ENCODE measurements at places on chromosomes 12 and 14. TPM values are rescaled to one million over a fixed set of nuclear protein-coding genes. Genes with fewer than 3 reads are reported as not detected.
A peak's percentile ranks its signal among the peaks of the same experiment; 100 is the strongest.

GRCh38 chr14:68392393-68393141 lies 400.3 kb downstream of the ZFP36L1 start:
- DNase-seq, result no peak

ARMH4 gene
- total RNA-seq, result 1.8 TPM

GRCh38 chr12:753611-754472 lies 1.5 kb downstream of the WNK1 start:
- no peak for DNase-seq

ESR2 gene
- total RNA-seq, result not detected

SYNE2 gene
- 37.5 TPM for total RNA-seq

GRCh38 chr14:49881350-49882001 lies 11.4 kb upstream of the ARF6 start:
- no peak for DNase-seq

- DNase-seq, result no peak
These were observed 3.4 kb downstream of the PRKAG1 start for GRCh38 chr12:49015196-49015595.

DNA sequence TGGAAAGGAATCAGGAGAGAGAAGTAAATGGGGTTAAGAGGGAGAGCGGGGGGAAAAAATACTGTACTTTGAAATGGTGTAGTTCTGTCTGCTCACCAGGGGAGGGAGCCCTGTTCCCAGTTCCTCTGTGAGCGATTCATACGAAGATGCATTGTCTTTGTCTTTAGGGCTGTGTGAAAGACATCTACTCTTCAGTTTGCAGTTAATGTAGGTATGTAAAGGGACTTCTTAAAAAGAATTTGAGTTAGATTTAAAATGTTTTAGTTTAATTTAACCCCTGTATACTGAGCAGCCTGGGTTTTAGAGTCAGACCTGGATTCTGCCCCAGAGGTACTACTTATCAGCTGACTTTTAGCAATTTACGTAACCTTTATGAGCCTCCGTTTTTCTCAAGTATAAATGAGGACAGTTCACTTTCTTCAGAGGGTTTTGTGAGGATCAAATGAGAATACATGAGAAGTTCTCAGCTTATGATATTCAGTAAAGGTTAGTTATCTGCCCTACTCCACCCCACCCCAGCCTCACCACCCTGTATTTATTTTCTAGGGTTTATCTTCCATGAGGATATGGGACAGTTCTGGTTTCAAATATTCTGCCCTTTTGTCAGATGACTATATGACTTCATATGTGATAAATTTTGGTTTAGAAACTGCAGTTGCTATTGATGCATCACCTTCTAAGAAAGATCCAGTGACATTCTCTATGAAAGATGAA lies 82.5 kb upstream of the EVL start:
- DNase-seq, result peak; percentile 52

DNA sequence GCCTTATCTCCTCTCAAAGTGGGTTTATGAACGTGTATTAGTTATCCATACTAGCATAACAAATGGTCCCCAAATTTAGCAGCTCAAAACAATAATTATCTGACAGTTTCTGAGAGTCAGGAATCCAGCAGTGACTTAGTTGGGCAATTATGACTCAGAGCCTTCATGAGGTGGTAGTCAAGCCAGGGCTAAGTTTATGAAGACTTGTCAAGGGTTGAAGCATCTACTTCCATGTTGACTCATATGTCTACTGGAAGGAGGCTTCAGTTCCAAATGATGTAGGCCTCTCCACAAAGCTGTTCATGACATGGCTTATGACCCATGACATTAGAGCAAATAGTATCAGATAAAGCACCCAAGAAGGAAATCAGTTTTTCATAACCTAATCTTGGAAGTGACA lies 73.2 kb downstream of the IPO8 start:
- no peak for DNase-seq

P2RX2 gene
- 1.2 TPM for total RNA-seq

RIPK3 gene
- total RNA-seq, result not detected

MYH6 gene
- not detected for total RNA-seq

SHMT2 gene
- 67.1 TPM for total RNA-seq

DNA sequence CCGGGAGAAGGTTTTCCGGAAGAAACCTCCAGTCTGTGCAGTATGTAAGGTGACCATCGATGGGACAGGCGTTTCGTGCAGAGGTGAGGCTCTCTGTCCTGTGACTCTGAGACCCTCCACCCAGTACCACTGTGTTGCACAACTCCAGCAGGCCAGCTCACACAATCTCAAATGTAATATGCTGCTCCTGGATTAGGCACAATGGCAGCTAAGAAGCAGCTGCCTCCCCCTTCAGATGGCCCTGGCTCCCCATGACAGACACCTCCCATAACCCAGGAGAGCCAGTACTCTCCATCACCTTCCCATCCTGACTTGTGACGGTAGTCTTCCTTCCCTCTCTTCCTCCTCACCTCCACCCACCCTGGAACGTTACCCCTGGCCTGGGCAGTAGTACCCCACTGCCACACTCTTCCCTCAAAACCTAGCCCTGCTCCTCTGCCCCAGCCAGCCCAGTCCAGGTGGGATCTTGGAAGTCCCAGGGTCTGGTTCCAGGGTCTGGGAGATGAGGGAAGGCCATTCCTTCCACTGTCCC lies 2.1 kb downstream of the TNS2 start:
- DNase-seq, result no peak

GRCh38 chr12:39538679-39539104 lies 80.9 kb downstream of the ABCD2 start:
- no peak for DNase-seq

DNA sequence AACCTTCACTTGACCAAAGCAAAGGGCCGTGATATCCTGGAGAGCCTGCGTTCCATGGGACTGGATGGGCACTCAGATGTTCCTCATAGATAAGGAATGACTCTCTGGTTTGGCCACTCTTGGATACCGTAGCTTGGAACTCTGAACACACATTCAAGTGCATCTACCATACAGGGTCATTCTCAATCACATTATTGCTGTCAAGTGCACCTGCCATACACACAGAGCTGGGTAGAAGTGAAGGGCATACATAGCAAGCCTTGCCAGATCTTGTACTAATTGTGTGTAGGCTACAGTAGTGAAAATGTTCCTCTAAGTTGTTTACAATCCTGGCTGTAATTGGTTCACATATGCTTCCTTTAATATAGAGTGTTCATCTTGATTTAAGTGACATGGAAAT lies 58.3 kb downstream of the PELI2 start:
- no peak for DNase-seq

GRCh38 chr12:51840966-51841365 lies 7.6 kb downstream of the FIGNL2 start:
- DNase-seq, result no peak

NEUROD4 gene
- not detected for total RNA-seq

GRCh38 chr12:4448943-4449850 lies 3.6 kb upstream of the FGF6 start:
- no peak for DNase-seq

DNA sequence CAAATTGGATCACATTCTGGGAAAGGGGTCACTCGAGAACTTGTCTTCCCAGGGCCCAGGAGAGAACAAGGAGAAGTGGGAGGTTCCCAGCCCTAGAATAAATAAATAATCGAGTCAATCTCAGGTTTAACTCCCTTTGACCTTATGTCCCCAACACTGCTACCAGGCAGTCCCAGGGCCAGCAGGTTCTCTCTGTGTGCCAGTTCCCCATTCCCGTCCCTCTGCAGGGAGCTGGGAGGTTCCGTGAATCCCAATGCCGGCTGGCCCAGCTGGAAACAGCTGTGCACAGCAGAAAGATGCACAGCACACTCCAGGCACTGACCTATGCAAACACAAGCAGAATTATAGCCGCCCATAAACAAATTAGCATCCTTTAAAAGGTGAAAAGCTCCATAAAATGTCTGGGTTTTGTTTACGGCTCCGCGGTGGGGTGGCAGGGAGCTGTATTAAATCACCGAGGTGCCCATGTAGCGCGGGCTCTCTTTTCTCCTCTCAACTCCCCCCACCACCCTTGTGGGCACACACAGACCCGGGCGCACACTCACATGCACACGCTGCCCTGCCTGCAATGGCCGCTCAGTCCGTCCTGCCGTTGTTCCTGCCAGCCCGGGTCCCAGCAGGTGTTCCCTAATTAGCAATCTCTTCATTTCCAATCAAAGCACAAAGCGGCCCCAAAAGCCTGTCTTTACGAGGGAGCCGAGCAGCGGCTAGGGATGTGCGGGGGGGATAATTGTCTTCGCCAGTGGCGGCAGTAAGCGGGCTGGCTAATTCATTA lies 46.6 kb upstream of the ESRRB start:
- no peak for DNase-seq

DNA sequence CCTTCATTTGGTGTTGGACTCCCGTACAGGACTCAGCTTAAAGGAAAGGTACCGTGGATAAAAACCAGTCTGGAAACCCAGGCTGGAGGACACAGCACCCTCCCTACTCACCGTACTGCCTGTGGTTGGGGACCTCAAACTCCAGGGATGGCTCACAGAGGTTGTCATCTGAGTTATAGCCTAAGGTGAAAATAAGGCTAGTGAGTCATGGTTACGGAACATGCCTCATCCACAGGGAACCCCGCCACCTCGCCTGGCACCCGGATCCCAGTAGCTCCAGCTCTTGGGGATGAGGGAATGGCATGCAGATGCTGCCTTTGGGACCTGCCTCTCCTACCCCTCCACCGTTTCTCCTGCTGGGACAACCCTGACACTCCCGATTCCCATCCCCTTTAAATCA lies 36.8 kb upstream of the GPR68 start:
- DNase-seq, result no peak

CLEC4C gene
- total RNA-seq, result not detected

DNA sequence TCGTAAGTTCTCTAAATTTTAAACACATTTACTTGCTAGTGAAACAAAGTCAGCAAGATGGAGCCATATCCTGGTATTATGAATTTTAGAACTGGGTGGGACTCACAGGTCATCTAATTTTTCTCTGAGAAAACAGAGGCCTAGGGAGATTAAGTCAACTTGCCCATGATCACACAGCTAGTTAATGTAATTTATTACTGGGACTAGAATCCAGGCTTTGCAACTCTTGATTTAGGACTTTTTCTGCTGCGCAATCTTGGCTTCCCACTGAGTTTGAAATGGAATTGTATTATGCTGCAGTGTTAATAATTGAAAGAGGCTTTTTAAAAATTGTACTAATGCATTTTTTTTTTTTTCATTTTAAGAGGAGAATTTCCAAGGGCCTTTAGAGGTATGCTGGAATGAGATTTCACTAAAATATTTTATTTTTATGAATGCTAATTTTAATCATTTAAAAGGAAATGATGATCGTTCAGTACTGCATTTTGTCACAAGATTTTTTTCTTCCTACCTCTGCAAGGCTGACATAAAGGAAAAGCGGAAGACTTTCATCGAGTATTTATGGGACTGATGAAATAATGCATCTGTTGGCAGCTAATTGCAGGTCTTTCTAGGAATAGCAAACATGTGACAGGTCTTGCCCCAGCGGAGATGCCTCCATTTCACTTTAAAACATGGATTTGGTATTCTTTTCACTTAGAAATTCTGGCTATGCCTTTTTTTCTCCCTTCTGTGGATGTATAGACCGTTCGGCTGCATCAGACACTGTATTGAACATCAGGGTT lies 9.6 kb downstream of the CRADD start:
- DNase-seq, result no peak

KRT3 gene
- total RNA-seq, result not detected

GRCh38 chr12:57902478-57902969 lies 38.8 kb upstream of the ATP23 start:
- no peak for DNase-seq

DNA sequence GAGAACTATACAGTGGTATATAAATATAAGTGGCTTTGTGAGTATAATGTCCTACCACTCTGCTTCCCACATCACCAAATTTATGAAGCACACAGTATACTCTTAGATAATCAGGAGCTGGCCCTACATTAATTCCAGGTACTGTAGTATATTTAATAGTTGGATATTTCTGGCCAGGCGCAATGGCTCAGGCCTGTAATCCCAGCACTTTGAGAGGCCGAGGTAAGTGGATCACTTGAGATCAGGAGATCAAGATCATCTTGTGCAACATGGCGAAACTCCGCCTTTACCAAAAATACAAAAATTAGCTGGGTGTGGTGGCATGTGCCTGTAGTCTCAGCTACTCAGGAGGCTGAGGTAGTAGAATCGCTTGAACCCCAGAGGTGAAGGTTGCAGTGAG lies 104.0 kb downstream of the FOXA1 start:
- DNase-seq, result no peak

Measured in Panc1 (cell line).